ENCODE measurements at places on chromosomes 13 and 19.

GRCh38 chr13:29369060-29369743, 226.3 kb downstream of the SLC7A1 start:
- DNase-seq, result no peak

GRCh38 chr13:110447058-110447511, 114.4 kb downstream of the RAB20 start:
- DNase-seq, result no peak

DNA sequence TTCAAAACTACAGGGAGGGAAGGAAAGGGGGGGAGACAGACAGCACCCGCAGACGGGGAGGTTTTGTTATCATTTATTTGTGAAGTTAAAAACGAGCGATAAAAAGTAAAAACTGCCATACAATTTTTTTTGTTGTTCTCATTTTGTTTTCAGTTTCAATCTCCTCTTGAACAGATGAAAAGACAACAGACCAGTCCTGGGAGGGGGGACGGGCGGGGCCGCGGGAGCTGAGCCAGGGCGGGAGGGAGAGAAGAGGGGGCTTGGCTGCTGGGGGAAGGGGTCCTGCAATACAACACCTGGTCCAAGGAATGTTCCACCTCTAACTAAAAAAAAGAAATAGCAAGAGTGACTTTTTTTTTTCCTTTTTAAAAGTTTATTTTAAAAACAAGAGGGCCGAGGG, 11.3 kb downstream of the KHSRP start:
- DNase-seq, result no peak

GRCh38 chr19:17242431-17243208, 3.1 kb downstream of the NR2F6 start:
- no peak for DNase-seq

- DNase-seq, result no peak
Measured at GRCh38 chr13:24407844-24408243, 98.5 kb downstream of the C1QTNF9 start.

DNA sequence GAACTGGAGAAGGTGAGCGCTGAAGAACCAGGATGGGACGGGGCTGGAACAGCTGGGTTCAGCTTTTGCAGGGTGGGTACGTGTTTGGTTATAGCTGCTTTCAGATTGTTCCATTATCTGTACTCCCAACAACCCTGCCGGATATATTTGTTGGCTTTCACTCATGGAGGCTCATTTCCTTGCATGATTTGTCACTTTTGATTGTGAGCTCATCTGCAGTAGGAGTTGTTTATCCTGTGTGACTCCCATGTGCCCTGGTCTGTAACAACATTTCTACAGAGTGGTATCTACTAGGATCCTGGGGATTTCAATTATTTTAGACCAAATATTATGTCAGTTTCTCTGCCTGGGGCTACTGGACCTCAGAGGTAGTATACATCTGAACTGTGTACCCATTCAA, 5.4 kb downstream of the ARL11 start:
- no peak for DNase-seq

- DNase-seq, result no peak
Measured at GRCh38 chr13:101817898-101818297, 365.4 kb downstream of the ITGBL1 start.

DNA sequence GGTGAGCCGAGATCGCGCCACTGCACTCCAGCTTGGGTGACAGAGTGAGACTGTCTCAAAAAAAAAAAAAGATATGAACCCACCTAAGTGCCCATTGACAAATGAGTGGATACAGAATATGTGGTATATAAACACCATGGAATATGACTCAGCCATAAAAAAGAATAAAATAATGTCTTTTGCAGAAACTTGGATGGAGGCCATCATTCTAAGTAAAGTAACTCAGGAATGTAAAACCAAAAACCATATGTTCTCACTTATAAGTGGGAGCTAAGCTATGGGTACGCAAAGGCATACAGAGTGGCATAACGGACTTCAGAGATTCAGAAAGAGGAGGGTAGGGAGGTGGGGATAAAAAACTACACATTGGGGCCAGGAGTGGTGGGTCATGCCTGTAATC, 29.5 kb downstream of the PLA2G4C start:
- no peak for DNase-seq

DNA sequence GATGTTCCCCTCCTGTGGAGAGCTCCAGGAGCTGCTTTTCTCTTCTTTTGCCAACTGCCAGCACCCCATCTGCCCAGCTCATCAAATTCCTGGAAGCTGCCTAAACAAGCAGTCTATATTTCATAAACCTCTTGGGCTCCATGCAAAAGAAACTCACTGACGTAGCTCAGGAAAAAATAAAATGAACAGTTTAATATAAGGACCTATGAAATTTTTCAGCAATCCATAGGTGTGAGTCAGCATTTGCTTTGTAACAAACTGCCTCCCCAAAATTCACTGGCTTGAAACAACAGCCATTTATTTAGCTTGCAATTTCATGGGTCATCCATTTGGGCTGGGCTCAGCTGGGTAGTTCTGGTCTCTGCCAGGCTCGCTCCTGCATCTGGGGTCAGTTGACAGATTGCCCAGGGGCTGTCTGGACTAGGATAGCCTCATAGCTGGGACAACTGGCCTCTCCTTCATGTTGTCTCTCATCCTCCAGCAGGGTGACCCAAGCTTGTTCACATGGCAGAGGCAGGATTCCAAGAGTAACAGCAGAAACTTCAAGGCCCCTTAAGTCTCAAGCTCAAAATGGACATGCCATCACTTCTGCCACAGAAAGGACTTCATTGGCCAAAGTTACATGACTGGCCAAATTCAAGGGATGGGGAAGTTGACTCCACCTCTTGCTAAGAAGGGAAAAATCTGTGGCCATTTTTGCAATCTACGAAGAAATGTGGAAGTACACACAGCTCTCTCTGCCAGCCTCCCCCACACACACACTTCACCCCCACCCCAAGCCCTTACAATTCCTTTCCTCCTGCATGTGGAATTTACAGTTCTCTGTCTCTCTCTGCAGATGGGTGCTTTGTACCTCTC, 7.9 kb upstream of the PVR start:
- no peak for DNase-seq

DNA sequence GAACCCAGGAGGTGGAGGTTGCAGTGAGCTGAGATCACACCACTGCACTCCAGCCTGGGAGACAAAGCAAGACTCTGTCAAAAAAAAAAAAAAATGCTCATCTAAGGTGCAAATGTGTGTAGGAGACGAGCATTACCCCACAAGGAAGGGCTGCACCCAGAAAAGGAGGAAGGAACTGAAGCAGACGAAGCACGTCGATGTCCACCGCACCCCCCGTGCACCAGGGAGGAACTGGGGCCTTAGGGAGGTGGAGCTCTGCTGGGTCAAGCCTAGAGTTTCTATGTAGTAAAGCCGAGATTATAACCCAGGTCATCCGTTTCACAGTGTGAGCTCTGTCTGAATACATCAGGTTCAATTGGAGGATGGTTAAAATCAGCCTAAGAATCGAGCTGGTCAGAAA, 1.1 kb downstream of the VSTM1 start:
- peak; percentile 31 for DNase-seq

- DNase-seq, result no peak
Measured at GRCh38 chr13:51440381-51440780, 12.5 kb downstream of the INTS6 start.

GRCh38 chr19:3518659-3519058, 12.5 kb downstream of the FZR1 start:
- DNase-seq, result no peak

- DNase-seq, result no peak
Measured at GRCh38 chr13:72565893-72566292, 161.5 kb downstream of the MZT1 start.

Data from right lobe of liver (tissue), 6 donors.